ENCODE measurements at places on chromosomes 2 and 18.

DNA sequence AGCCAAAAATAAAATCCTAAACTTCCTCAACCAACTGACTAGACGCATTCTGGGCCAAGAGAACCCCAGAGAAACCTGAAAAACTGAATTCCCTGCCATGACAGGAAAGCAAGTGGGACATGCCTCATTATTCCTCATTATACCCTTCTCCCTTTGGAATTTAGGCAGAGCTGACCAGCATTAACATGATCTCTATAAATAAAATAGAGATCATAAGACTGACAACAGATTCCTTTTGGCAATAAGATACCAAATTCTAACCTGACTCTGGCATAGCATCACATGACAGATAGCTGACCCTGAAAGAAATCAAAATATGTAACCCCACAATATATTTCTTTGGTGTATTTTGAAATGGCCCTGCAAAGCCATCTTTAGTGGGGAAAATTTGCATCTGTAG, 277.8 kb upstream of the SLC14A2 start:
- DNase-seq, result no peak

DNA sequence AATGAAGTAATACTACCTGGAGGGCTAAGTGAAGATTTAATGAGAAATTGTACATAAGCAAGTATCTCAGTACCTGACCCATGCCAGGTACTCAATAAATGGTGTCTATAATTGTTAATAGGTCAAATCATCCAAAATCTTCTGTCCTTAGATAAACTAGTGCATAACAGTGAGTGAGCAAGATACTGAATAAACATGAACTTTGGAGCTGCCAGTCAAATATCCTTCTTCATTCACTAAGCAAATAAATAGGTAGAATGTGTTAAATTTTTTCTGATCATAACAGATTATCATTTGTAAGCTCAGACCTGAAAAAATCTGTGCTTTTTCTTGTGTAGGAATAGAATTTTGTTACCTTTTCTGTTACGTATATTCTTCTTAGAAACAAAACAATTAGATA, 39.6 kb downstream of the RAB3GAP1 start:
- no peak for DNase-seq

DNA sequence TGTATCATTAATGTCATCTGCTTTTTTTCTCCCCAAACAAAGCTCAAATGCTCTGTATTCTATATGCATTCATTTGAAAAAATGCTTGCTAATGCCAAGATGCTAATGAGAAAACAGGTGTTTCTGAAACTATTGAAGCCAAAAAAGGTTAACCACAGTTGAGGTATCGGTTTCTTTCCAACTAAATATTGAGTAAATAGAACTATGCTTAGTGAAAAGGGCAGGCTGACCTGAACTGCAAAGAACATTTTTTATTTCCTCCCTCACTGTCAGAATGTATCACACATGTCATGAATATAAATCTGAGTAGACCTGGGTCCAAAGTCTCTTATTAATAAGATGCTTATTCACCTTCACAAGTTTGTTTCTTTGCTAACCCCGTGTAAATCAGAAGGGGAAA, 866.6 kb downstream of the CPS1 start:
- no peak for DNase-seq

GRCh38 chr2:65097844-65098243, 32.1 kb downstream of the RAB1A start:
- no peak for DNase-seq

DNA sequence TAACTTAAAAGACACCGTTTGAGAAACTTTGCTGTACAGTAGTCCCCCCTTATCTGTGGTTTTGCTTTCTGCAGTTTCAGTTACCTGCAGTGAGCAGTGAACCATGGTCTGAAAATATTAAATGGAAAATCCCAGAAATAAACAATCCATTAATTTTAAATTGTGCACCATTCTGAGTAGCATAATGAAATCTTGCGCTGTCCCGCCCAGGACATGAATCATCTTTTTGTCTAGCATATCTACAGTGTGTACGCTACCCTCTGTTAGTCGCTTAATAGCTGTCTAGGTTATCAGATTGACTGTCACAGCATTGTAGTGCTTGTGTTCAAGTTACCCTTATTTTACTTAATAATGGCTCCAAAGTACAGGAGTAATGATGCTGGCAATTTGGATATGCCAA, 6.1 kb downstream of the ARPC2 start:
- DNase-seq, result no peak

- no peak for DNase-seq
These were observed 44.8 kb downstream of the NAB1 start for GRCh38 chr2:190693533-190694232.

DNA sequence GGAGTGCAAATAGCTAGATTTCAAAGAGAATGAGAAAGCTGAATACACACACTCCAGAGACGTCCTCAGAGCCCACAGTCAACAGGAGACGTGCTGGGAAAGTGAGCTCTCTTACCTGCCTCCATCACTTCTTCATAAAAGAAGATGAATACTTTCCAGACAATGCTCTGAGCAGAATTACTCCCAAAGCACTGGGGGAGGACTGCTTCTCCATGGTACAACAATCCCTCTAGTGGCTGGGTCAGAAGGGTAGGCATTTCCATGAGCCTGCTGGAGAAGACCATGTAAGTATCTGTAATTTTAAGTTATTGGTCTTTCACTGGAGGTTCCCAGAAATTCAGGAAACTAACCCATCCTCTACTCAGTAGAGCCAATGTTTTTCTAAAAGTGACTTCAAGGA, 190.3 kb downstream of the RBM43 start:
- DNase-seq, result no peak

DNA sequence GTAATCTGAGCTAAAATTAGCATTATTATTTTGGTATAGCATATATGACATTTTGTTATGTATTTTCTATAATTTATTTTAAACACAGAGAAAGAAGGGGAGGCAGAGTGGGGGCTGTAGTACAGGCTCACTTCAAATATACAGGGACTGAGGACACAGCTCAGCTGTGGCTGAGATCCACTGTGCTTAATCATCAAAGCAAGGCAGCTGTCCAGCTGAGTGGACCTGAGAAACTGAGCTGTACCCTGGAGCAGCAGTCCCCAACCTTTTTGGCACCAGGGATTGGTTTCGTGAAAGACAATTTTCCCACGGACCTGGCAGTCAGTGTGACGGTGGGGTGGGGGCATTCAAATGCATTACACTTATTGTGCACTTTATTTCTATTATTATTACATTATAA, 687.2 kb downstream of the RNF144A start:
- DNase-seq, result no peak

DNA sequence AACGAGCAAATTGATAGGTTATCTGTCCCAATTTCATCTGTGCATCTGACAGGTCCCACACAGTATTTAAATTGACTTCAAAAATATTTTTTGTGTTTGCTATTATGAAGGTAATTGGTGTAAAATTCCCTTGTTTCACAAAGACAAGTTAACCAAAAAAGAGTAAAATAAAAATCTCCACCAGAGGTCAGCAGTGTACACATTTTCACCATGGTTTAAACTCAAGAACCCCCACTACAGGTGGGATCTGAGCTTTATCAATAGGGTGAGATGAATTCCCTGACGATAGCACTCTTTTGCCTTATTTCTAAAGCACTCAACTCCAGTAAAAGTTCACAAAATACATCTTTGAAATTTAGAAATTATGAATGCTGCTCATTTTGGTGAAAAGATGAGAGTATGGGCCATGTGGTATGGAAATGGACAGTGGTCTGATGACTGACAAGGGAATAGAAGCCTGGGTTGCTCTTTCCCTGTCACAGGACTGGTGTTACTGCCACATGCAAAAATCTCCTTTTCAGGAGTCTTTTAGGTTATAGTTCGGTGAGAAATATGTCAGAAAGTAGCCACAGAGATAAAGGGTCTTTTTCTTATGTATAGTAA, 68.0 kb downstream of the SERPINB8 start:
- DNase-seq, result peak; percentile 14

- no peak for DNase-seq
These were observed 43.7 kb upstream of the APCDD1 start for GRCh38 chr18:10410472-10411308.

GRCh38 chr2:151171186-151171585, 90.5 kb downstream of the RBM43 start:
- no peak for DNase-seq

DNA sequence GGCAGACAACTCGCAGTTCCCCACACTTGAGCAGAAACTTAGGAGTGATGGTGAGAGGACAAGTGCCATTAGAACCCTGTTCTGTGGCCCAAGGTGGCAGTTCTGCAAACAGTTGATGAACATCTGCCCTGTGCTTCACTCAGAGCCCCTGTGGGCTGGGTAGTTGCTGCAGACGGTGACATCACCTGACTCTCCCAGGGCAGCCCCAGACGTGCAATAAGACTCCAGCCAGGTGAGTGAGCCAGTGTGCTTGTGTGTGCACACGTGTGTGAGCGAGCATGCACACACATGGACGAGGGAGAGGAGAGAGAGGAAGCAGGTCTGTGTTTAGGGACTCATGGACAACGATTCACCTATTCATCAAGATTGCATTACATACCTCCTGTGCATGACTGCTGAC, 136.0 kb upstream of the GLI2 start:
- DNase-seq, result no peak

GRCh38 chr18:10804126-10804525, 278.3 kb downstream of the NAPG start:
- no peak for DNase-seq

DNA sequence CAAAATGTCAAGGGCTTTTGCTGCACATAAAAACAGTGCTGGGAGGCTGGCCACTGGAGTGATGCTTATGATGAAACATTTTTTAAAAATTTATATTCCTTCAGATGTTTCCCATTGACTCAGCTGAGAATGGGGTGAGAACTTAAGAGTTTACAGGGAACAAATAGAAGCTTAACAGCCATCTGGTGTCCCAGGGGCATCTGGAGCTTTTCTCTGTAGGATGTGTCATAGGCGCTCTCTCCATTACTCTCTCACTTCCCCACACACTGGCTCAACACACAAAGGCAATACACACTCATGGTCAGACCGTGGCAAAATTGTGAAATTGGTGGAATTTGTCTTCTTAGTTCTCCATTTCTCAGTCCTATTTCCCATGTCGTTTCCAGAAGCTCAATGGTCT, 783.1 kb upstream of the LRRTM1 start:
- no peak for DNase-seq

GRCh38 chr2:167318581-167318980, 430.3 kb downstream of the XIRP2 start:
- DNase-seq, result no peak

DNA sequence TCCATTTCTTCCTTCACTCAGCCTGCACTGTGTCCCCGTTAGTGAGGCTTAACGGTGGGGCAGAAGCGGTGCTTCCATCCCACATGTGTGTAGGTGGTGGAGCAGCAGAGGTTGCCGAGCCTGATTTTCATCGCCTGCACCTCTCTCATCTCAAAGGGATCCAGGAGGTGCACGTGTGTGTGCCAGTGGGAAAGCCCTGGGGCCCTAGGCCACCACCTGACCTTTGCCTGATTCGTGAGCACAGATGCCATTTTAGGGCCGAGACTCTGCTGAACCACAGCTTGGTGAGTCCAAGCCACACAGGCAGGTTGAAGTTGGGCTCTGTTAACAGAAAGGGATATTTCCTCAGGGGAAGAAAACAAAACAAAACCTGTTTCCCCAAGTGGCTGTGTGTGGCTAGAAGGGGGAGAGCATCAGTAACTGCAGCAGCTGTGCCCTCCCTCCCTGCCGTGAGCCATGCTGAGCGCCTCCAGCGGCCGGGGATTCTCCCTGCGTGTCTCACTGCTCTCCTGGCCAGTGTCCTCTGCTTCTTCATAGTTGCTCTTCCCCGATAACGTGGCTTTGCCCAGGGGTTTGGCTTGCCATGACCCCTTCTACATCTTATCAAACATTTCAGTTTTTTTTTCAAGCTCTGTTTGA, 81.5 kb downstream of the MAPRE2 start:
- DNase-seq, result no peak

- DNase-seq, result no peak
These were observed 87.1 kb downstream of the ATP9B start for GRCh38 chr18:79156327-79156726.

GRCh38 chr2:6831229-6831628, 34.5 kb downstream of the CMPK2 start:
- DNase-seq, result no peak

DNA sequence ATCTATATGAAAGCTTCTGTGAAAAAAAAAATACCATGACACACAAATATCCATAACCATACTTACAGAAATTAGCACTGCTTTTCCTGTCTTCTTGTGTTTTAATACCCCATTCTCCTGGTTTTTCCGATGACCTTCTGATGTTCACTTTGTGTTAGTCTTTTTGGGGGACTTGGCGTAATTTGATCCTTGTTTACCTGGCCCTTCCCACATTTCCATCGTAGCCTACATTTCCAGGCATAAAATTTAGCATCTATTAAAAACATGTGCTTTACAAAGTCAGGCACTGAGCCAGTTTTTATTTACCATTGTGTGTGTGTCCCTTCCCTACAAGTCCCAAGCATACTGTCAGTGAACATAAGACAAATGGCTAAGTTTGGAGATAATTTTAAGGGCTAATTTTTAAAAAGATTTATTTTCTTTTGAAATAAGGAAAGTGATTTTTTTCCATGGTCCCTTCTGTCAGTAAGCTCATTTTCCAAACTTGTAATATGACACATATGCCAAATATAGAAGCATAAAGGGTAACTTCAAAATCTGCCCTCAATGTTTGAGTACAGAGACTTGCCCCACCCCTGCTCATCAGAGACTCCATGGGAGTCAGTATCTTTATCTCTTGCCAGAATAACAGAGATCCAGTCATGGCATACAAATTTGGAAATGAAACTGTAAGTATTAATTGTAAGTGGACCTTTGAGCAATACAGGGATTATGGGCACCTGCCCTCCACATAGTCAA, 27.3 kb downstream of the SESTD1 start:
- DNase-seq, result no peak

DNA sequence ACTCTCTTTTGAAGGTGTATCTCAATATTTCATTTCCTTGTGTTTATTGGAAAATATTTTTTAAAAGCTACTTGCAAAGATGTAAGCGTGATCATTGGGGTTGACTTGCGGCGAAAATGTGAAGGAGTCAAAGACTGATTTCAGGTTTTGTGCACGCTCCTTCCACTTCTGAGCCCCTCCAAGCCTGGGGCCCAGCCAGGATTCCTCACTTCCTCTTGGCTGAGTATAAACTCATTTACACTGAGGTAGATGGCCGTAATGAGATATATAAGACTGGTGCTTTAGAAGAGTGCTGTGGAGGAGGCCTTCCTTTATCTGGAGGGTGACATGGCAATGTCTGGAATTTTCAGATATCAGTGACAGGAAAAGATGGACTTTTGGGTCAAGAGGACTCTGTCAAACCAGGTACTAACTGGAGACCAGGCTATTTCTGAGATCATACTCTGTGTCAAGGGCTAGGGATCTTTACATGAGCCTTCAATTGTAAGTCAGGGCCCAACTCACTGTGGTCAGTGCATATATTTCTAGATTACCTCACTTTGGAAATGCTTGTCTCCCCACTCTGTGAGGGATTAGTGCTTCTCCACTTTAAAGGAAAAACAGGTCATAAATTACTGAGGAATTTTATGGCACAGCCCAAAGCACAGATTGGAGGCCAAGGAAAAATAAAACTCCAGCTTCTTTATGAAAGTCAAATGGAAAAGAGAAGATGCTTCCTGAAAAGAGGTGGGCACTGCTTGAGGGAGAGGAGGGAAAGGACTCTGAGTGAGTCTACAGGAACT, 22.8 kb downstream of the PRKCE start:
- no peak for DNase-seq

- no peak for DNase-seq
These were observed 114.7 kb downstream of the FAM210A start for GRCh38 chr18:13611601-13612195.
